ENCODE measurements at places on chromosomes 13 and 19. TPM values are rescaled to one million over a fixed set of nuclear protein-coding genes. Genes with fewer than 3 reads are reported as not detected.

Gene HIPK4
- 0.53 TPM for total RNA-seq

Gene DAPK3
- total RNA-seq, result 170 TPM

Gene RXFP2
- not detected for total RNA-seq

Gene SPRY2
- total RNA-seq, result 11.2 TPM

Gene AP1M2
- not detected for total RNA-seq

Gene PNMA8A
- 10.1 TPM for total RNA-seq

Gene ANGPTL4
- total RNA-seq, result 143 TPM

DNA sequence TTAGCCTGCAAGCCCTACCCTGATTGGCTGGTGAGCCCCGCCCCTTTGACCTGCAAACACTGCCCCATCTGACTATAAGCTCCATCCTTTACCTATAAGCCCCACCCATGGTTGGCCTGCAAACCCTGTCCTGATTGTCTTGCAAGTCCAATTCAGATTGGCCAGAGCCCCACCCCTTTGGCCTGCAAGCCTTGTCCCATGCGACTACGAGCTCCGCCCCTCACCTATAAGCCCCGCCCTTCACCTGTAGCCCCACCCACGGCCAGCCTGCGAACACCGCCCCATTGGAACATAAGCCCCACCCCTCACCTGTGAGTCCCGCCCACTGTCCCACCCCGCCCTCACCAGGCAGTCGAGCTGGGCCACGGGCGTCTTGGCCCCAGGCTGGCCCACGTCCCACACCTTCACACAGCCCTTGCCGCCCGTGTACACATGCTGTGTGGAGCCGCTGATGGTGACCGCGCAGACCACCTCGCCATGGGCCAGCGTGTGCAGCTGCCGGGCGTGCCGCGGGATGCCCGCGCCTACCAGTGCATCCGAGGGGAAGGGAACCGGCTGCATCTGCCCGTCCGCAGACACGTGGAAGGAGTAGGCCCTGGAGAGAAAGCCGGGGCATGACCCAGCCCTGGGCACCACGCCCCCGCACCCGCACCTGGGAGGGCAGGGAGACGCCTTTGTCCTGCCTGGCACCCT, 22.9 kb downstream of the TLE2 start:
- no peak overlapping the region for H3K4me3 ChIP-seq
- no peaks in the 10 kb centered on the region for H3K4me1 ChIP-seq
- H3K27me3 ChIP-seq, result no peaks in the 10 kb centered on the region
- peaks cover 3% of the 10 kb centered on the region for H3K36me3 ChIP-seq
- DNase-seq, result no peak
- H3K27ac ChIP-seq, result no peak overlapping the region

- no peaks in the 10 kb centered on the region for H3K36me3 ChIP-seq
- peaks cover 9% of the 10 kb centered on the region for H3K4me1 ChIP-seq
- DNase-seq, result no peak
- H3K4me3 ChIP-seq, result no peak overlapping the region
- H3K27me3 ChIP-seq, result no peaks in the 10 kb centered on the region
- no peak overlapping the region for H3K27ac ChIP-seq
These were observed 29.2 kb upstream of the FXYD3 start for GRCh38 chr19:35086455-35086854.

DNA sequence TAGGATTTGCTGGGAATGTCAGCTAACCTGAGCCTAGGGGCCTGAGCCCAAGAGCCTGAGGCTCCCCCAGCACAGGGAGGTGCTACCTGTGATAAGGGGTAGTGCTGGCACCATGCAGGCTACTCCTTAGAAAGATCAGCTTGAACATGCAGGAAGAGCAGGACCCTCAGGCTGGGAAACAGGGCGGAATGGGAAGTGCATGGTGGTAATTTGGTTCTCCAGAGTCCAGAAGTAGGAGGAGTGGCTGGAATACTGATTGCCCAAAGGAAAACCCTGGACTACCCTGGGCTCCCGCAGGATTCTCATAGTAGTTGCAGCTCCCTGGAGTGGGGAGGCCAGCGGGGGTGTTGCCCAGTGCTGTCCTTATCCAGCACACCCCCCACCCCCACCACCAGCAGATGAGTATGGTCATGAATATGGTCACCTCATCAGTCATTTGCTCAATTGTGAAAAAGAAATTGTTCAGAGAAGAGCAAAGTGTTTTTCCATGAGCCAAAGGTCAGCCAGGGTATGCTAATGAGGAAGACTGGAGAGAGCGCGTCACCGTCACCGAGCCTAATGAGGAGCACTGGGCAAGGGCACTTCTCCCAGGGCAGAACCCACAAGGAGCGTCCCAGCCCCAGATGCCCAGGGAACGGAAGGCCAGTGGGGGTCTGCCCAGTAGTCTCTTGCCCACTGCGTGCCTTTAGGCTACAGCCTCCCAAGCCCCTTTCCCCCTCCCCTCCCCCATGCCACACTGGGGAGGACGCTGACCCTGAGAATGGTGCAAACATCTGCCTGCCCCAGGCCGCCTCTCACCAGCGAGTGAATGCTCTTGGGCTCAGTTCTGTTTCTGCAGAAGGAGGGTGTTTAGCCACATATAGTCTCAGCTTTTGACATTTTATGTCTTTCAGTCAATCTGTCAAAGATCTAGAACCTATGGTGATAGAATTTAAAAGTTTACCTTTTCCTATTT, 5.3 kb downstream of the SLC25A15 start:
- no peak for DNase-seq
- H3K4me1 ChIP-seq, result peaks cover 7% of the 10 kb centered on the region
- H3K4me3 ChIP-seq, result no peak overlapping the region
- H3K27ac ChIP-seq, result no peak overlapping the region

DNA sequence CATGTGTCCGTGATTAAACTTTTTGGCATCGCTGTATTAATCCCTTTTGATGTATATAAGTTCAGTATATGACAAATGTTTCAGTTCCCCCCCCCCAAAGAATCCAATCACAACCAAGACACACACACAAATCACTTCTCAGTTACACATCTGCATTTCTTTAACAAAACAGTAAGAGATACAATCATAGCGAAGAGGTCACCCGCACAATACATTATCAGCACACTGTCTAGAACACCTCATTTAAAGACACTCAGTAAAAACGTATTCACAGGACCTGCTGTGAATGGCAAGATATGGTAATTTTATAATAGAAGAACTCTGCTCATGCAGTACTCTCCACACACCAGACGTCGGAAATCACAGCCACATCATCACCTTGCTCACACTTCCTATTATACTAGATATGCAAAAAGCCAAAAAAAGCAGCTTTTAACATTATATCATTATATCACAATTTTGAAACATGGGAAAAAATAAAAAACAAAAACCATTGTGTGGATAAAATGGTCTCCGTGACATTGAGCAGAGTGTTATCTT, 71.4 kb upstream of the XPO4 start:
- H3K4me1 ChIP-seq, result peaks cover 8% of the 10 kb centered on the region
- no peak overlapping the region for H3K4me3 ChIP-seq
- peaks cover 36% of the 10 kb centered on the region for H3K36me3 ChIP-seq
- DNase-seq, result no peak

DNA sequence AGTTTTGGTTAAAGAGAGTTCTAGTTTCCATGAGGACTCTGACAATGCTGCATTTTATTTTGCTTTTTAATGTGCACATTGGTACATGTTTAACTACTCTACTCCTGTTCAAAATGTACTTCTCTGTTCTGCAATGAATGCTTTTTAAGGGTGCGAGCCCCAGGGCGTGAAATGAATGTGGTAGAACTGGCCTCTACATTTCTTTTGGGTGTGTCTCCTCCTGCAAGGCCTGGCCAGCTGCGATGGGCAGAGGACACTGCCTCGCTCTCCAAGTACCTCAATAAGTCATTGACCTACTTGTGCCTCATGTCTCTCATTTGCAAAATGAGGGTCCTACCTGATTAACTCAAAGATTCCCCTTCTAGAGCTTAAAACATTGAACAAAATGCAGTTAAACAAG, 6.7 kb downstream of the RGS9BP start:
- H3K36me3 ChIP-seq, result no peaks in the 10 kb centered on the region
- peaks cover 6% of the 10 kb centered on the region for H3K27me3 ChIP-seq
- DNase-seq, result peak; percentile 15
- no peak overlapping the region for H3K27ac ChIP-seq

DNA sequence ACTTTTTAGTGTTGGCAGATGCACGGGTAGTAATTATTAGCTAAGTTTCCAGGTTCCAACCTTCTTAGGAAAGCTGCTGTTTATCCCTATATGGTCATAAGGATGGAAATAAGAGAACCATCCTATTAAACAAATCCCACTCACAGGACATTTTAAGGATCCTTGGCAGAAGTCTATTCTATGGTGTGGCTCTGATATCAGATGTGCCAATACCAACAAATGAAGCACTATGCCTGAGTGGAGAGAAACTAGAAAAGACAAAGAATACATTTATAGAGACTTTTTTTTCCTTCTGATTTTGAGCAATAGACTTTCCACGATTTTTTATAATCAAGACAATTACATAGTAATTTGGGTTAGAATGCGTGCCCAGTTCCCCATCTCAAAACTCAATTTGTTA, 12.6 kb downstream of the PCDH17 start:
- H3K27me3 ChIP-seq, result no peaks in the 10 kb centered on the region
- DNase-seq, result no peak
- no peak overlapping the region for H3K27ac ChIP-seq

- no peak for DNase-seq
- no peak overlapping the region for H3K4me3 ChIP-seq
- H3K36me3 ChIP-seq, result peaks cover 6% of the 10 kb centered on the region
- H3K27ac ChIP-seq, result no peak overlapping the region
These were observed 173.1 kb downstream of the ABCC4 start for GRCh38 chr13:95128045-95128643.

DNA sequence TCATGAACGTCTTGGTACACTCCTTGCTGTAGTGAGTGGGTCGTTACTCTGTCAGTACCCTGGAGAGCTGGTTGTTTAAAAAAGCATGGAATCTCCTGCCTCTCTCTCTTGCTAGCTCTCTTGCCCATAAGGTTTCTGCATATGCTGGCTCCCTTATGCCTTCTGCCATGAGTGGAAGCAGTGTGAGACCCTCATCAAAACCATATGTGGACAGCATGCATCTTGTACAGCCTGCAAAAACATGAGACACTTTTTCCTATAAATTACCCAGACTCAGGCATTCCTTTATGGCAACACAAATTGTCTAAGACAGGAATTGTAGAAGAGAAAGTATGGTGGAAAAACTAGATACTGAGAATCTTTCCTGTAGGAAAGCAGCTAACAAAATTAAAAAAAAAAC, 516.3 kb downstream of the SLITRK6 start:
- H3K36me3 ChIP-seq, result no peaks in the 10 kb centered on the region
- H3K4me1 ChIP-seq, result peaks cover 28% of the 10 kb centered on the region
- H3K4me3 ChIP-seq, result no peak overlapping the region
- no peaks in the 10 kb centered on the region for H3K27me3 ChIP-seq

- no peaks in the 10 kb centered on the region for H3K36me3 ChIP-seq
- peaks cover 7% of the 10 kb centered on the region for H3K27me3 ChIP-seq
- peak overlapping the region; percentile 93 for H3K4me3 ChIP-seq
- H3K27ac ChIP-seq, result peak overlapping the region; percentile 93
These were observed 33.9 kb downstream of the CCNE1 start for GRCh38 chr19:29845574-29846176.

DNA sequence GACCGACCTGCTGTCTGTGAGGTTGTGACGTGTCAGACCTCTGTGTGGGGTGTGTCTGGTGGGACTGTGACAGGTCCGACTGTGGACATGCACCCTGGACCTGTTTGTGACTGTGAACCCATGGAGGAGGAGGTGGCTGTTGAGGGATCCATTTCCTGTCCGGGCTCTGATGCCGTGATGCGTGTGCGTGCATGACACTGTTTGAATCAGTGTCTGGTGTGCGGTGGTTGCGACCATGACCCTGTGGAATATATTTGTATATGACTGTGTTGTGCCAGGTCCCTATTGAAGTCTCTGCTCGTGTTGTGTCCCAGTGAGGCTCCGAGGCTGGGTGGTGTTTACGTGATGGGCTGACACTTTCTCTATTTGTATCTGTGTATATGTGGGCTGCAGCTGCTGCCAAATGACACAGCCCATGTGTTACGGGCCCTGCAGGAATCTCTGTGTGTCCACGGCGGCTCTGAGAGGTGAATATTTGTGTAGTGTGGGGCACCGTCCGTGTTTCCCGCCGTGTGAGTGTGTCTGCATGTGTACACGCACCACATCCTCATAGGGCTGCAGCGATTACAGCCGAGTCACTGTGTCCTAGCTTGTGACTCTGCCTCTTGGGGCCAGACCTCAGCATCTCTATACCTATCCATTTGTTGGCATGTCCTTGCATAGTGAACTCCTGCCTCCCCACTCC, 18.3 kb downstream of the CCDC97 start:
- peaks cover 60% of the 10 kb centered on the region for H3K4me1 ChIP-seq
- H3K27me3 ChIP-seq, result no peaks in the 10 kb centered on the region
- peak overlapping the region; percentile 39 for H3K4me3 ChIP-seq
- H3K27ac ChIP-seq, result peak overlapping the region; percentile 97
- DNase-seq, result no peak
- peaks cover 29% of the 10 kb centered on the region for H3K36me3 ChIP-seq

DNA sequence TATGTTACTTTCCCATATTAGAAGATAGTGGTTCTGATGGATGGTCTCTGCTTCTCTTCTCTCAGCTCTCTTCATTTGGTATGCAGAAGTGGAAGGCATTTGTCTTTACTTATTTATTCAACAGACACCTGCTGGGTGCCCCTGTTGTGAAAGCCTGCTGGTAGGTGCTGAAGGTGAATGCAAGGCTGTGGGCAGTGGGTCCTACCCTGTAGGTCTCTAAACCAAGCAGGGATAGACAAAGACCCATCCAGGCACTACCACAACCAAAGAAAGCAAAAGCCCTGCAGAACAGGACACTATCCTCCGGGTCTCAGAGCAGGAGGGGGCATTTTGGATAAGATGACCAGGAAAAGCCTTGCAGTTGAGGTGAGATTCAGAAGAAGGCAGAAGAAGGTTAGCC, 106.1 kb downstream of the STARD13 start:
- peaks cover 3% of the 10 kb centered on the region for H3K36me3 ChIP-seq
- H3K27me3 ChIP-seq, result no peaks in the 10 kb centered on the region
- H3K4me3 ChIP-seq, result no peak overlapping the region
- DNase-seq, result no peak
- peak overlapping the region; percentile 33 for H3K27ac ChIP-seq
- peaks cover 90% of the 10 kb centered on the region for H3K4me1 ChIP-seq

DNA sequence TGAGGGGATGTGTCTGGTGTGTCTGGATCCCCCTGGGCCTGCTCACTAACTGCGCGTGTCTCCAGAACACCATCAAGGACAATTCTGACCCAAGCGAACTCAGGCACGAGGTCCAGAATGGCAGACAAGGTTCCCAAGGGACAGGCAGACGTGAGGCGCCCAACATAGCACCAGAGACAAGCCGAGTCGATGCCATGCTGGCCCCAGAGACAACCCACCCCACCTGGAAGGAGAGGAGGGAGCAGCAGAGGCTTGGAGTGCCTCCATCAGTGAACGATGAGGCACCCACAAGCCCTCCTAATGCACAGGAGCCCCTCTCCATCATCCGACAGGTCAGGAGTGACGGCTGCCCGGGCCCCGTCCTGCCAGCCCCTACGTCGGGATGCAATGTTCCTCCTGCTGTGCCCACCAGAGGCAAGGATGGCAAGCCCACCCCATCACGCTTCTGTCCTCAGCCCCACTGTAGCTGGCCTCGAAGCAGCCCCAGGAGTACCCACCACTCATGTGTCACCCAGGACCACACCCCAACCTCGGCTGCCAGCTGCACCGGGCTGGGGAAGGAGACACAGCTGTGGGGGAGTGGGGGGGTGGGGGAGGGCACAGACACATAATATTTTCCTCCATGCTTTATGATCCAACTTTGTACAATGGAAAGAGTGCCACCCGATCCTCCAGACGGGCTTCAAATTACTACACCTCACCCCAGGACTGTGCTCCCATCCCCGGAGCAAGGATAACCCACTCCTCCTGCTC, 11.8 kb downstream of the AP3D1 start:
- H3K4me3 ChIP-seq, result no peak overlapping the region
- no peak for DNase-seq
- no peaks in the 10 kb centered on the region for H3K27me3 ChIP-seq
- H3K27ac ChIP-seq, result peak overlapping the region; percentile 49

Data from chondrocyte (in vitro differentiated cells).